Pons (tissue), 1 donor: ENCODE measurements at places on chromosomes 3 and 15.

DNA sequence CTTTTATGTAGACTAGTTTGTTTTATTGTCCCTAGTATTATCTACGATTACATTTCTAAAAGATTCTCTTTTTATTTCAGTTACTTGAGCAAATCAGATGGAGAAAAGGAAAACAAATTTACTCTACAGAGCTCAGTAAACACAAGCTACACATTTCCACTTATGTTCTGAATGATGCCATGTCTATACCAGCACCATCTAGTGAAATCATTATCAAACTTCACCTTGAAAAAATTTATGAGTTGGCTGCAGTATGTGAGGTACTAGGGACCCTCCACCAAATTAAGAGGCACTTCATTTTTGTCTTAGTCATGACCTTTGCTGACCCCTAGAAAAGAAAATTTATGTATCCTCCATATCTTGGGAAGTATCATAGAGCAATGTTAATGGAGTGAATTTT lies 827.4 kb downstream of the SI start:
- no peak for DNase-seq

DNA sequence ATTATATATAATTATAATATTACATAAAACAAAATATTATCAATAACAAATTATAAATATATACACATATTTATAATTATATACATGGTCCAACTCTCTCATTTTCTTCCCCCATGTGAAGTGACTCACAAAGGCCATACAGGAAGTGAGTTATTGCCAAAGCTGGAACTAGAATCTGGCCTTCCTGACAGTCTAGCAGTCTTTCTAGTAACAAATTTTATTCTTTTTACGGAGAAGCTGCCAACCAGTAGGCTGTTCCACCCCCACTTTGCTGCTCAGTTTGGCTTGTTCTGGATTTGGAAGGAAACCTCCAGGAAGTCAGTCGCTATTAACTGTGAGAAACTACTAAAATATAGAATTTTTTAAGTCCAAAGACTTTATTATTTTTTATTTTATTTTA lies 79.6 kb downstream of the DHX36 start:
- DNase-seq: no peak

- no peak for DNase-seq
These were observed 62.9 kb upstream of the PRR23C start for GRCh38 chr3:139107424-139108252.

GRCh38 chr15:76310475-76311099 lies 682 bp downstream of the ETFA start:
- DNase-seq: peak; percentile 9

DNA sequence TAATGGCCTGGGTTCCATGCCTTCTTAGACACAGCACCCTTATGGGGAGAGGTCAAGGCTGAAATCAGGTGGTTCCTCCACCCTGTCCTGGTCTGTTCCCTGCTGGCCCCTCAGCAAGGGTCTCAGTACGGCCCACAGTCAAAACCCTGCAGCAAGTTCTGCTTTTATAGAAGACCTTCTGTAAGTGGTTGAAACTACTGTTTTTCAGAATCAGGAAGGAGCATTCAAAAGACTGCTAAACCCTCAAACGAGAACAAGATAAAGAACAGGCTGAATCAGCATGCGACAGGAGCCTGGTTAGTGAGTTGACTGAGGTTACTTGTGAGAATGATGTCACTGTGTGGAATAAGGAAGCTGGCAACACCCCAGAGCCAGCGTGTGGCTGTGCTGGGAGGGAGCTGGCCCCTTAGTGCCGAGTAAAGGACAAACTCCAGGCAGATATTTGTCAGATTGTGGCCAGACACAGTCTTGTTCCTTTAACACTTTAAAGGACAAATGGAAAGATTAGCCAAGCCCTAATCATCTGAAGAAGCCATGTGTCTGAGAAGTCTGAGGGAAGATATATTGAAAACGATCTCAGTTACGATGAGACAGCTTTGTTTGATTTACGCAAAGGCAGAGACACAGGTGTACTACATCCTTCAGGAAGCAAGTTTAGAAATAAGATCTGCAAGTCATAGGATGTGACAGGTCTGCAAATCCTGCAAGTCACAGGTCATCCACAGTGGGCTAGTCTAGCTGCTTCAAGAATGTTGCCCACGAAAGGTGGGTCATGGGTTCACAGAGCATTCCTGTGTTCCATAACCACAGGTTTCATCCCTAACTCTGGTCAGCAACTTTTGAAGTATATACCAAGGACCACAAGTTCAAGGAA lies 54.0 kb downstream of the B3GNT5 start:
- DNase-seq: peak; percentile 93
